ENCODE measurements at places on chromosomes 1 and 21.

DNA sequence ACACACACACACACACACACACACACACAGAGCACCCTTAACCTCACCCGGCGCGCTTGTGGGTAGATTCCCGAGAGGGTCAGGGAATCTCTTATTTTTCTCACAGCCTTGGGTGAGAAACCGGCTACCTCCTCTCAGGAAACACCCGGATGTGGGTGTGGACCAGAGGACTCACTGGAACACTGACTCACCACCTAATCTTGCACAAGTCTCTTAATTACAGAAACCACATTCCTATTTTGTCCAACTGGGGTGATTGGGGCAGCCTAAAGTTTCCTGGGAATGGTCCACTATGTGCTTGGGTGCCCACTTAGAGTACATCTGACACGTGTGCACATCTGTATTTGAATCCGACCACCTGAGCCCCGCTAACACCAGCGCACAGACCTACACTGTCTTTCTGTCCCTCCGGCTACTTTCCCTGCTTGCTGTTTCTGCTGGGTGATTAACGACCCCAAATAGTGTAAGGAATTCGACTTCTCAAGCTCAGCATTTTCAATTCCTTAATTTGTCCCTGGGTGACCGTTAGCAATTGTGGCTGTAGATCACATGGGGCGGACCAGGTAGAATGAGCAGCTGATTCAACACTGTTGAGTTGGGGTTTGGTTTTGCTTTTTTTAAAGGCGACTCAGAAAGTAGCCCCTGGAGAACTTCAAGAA lies 14.0 kb upstream of the TBX15 start:
- no peak for DNase-seq

GRCh38 chr21:29726044-29726443 lies 213.8 kb downstream of the GRIK1 start:
- DNase-seq = no peak

DNA sequence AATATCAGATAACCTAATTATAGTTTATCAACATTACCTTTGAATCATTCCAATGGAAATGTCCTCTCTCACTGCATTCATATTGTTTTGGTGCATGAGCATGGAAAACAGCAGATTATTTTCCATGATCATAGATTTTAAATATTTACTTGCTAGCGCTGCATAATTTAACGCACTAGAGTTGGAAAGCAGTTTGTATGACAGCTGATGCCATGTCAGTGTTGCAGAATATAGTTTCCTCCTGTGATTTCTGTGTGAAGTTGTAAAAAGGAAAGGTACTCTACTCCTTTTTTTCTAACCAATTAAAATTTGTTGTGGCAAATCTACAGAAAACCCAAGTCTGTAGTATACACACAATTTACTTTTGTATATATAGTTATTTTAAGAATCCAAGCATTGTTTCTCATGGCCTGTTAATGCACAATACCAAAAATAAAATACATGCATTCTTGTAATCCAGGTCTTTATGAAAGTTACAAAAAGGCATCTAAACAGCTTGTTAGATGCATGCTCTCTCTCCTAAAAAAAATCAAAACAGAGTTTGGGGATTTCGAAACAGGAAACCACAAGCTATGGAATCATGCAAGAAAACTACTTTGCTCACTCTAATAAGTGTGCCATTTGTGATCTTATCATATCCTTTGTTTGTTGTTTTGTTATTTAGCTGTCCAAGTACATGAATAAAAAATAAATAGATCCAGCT lies 1.9 kb upstream of the ATG4C start:
- no peak for DNase-seq

DNA sequence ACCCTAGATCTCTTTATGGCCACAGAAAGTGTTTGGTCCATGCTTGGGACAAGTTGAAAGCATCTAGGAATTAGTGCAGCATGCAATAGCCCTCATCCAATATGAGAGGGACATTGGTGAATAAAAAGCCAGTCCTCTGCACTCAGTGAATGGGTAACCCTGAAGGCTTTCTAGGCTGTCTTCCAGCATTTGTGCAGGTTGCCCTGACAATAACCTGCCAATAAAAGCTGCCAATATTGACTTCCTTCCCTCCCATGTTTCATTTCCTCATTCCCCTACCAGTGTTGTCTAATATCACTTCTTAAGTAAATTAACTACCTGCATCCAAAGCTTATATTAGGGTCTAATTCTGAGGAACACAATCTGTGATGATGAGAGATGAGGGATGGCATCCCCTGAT lies 563.6 kb upstream of the NEGR1 start:
- DNase-seq = no peak

DNA sequence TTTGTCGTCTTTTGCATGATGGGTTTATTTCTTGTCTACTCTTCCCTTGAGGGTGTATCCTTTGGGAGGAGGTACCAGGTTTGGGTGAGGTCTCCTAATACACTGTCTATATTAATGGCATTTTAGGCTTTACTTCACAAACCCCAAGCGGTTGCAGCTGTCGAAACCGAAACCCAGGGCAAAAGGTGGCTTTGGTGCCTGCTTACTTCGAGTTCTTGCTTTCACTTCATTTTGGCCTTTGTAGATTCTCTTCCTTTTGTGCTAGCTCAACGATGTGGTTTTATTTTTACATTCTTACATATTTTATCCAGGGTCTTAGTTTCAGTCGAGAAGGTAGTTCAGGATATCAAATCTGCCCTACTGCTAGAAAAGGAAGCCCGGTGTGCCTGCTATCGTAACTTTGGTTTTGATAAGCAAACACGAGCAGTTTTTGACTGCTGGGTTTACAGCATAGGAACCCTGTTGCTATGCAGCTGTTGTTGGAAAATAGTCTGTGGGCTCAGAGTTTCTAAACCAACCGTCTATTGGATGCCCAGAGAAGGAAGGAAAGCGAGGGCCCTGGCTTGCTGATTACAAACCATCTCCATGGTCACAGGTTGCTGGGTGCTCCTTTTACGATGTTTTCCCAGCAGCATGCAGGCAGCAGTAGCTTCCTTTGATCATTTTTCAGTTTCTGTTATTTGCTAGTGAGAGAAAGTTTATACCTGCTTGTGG lies 9.8 kb upstream of the TSPAN2 start:
- peak; percentile 63 for DNase-seq

DNA sequence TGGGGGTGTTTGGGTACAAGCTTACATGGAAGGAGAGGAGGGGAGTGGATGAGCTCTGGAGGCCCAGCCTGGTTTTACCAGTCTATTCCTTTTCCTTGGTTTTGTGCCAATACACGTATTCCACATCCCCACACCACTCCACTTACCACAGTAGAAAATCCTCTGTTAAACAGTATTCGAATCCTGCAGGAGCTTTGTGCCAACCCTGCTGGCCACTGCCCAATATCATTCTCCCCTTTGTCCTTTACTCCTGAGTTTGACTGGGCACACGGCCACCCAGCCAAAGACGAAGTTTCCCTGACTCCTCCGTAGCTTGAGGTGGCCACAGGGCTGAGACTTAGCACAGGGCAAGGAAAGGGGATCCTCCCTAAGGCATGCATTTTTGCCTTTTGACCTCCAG lies 61.6 kb downstream of the TMCO4 start:
- DNase-seq = no peak

GRCh38 chr1:101312147-101312546 lies 75.3 kb downstream of the S1PR1 start:
- no peak for DNase-seq

GRCh38 chr1:186534401-186534800 lies 73.5 kb upstream of the PDC start:
- DNase-seq = no peak

- no peak for DNase-seq
These were observed 294.9 kb downstream of the LRRIQ3 start for GRCh38 chr1:73903092-73903491.

DNA sequence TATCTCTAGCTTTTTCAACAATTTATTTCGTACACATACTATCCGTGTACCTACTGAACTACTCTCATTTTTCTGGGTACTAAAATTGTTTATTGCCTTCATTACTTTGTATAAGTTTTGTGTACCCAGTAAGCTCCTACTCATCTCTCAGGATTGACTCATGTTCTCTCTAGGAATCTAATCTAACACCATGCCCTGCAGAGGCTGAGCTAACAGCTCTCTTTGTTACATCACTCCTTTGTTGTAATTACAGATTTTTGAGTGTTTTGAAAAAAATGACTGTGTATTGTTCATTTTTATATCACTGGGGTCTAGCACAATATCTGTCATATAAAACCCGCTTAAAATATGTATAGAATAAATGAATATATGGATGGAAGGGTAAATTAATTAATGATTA lies 167.1 kb downstream of the ATP6V1G3 start:
- DNase-seq = no peak

GRCh38 chr21:35658242-35658641 lies 402.1 kb downstream of the SETD4 start:
- DNase-seq = peak; percentile 47

GRCh38 chr21:39220150-39220549 lies 36.9 kb upstream of the PSMG1 start:
- DNase-seq = no peak

- no peak for DNase-seq
These were observed 531.9 kb upstream of the CAMK1G start for GRCh38 chr1:209051570-209051969.

DNA sequence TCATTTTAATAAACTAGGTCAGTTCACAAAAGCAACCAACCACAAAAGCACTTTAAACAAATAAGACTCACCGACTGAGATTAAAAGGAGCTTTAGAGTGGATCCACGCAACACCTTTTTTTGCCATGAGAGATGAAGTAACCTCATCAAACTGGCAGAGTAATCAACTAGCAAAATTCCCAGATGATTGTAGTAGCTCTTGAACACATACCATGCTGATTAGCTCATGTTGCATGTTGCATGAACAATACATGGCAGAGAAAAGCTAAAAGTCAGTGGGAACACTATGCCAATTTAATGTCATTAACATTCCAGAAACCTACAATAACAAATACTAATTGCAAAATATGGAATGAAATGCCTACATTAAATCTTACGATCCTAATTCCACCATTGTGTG lies 4.1 kb downstream of the WARS2 start:
- DNase-seq = no peak

- no peak for DNase-seq
These were observed 7.4 kb upstream of the DNMT3L start for GRCh38 chr21:44269090-44269489.

DNA sequence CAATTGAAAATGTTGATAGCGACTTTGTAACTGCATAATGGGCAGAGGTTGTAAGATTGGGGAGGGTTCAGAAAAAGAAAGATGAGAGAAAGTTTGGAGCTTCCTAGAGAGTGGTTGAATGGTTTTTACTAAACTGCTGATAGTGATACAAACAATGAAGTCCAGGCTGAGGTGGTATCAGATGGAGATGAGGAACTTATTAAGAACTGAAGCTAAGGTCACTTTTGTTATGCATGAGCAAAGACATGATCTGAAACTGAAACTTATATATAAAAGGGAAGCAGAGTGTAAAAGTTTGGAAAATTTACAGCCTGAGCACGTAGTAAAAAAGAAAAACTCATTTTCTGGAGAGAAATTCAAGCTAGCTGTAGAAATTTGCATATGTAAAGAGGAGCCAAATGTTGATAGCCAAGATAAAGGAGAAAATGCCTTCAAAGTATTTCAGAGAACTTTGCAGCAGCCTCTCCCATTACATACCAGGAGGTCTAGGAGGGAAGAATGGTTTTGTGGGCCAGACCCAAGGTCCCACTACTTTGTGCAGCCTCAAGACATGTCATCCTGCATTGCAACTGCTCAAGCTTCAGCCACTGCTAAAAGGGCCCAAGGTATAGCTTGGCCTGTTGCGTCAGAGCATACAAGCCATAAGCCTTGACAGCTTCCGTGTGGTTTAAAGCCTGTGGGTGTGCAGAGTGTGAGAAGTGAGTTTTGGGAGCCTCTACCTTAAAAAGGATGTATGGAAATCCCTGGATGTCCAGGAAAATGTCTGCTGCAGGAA lies 843.9 kb downstream of the AMY1C start:
- no peak for DNase-seq

GRCh38 chr1:110538075-110538474 lies 19.1 kb upstream of the KCNA10 start:
- DNase-seq = no peak

DNA sequence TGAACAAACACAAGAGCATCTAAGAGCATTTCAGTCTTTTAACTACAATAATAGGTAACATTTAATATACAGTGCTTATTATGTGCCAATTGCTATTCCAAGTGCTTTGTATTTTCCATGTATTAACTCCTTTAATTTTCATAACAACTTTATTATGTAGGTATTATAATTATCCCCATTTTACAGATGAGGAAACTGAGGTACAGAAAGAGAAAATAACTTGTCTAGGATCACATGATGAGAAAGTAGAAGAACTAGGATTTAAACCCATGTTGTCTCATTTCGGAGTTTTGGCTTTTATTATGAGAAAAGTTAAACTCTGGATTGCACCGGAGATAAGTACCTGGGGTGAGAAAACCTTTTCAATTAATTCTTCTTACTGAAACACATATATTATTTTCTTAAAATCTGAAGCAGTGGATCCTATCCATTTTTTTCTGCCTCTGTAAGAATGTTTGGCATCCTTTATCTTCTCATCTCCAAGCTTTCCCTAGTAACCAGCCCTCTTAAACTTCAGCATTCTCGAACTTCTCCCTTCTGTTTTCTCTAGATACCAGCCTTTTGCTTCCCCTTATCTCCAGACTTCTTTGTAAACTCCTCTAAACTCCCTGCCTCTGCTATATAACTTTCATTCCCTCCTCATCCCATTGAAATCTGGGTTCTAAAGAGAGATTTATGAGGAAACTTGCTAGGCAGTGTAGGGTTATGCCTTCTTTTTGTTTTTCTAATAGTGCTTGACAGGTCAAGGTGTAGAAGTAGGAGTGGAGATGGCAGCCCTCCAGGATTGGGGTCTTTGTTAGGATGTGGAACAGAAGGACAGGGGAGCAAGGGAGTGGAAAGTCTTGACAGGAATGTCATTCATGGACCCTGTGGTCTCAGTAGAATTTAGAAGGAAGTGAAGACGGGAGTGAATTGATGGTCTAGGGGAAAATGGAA lies 28.3 kb downstream of the POU2F1 start:
- no peak for DNase-seq

DNA sequence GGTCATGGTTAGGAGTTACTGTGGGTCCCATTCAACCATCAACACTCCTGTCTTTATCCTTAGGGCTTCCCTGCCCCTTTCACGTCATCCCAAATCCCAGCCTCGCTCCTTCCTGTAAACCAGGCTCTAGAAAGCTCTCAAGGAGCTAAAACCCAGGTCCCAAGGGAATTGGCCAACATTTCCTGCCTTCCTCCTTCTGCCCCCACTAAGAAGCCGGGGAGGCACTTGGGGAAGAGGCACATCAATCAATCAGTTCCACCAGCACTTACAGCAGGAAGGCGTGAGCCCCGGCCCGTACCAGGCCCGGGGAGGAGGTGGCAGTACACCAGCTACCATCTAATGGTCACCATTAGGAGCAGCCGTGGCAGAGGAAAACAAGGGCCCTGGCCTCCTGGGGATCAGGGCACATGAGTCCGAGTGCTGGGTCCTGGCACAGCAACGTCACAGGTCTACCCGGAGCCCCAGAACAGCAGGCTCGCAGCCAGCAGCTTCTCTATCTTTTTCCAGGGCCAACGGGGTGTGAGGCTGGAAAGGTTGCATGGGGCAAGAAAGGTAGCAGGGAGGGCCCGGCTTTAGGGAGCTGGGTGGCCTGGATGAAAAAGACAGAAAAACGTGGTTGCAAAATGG lies 108.6 kb downstream of the CASZ1 start:
- no peak for DNase-seq

Measured in femur (tissue), 1 donor.